ENCODE measurements at places on chromosomes 1 and 21.

GRCh38 chr1:221397141-221397540, 344.7 kb downstream of the DUSP10 start:
- no peak for DNase-seq

GRCh38 chr21:44697811-44698734, 1.1 kb downstream of the KRTAP10-12 start:
- no peak for DNase-seq

GRCh38 chr1:65471861-65472332, 51.4 kb downstream of the LEPR start:
- DNase-seq: no peak

GRCh38 chr21:35578347-35578782, 482.0 kb downstream of the SETD4 start:
- DNase-seq: no peak

GRCh38 chr1:61491497-61491896, 233.4 kb downstream of the TM2D1 start:
- DNase-seq: no peak

GRCh38 chr1:56817716-56818463, 1.3 kb downstream of the FYB2 start:
- no peak for DNase-seq
